ENCODE measurements at places on chromosomes 11 and 22. TPM values are rescaled to one million over a fixed set of nuclear protein-coding genes. Genes with fewer than 3 reads are reported as not detected.

GRCh38 chr11:106451228-106451922, 373.9 kb downstream of the AASDHPPT start:
- no peak for DNase-seq

CASP1 gene
- 3.5 TPM for total RNA-seq

POTEH gene
- total RNA-seq, result 28.3 TPM

PGA3 gene
- total RNA-seq, result not detected

DNA sequence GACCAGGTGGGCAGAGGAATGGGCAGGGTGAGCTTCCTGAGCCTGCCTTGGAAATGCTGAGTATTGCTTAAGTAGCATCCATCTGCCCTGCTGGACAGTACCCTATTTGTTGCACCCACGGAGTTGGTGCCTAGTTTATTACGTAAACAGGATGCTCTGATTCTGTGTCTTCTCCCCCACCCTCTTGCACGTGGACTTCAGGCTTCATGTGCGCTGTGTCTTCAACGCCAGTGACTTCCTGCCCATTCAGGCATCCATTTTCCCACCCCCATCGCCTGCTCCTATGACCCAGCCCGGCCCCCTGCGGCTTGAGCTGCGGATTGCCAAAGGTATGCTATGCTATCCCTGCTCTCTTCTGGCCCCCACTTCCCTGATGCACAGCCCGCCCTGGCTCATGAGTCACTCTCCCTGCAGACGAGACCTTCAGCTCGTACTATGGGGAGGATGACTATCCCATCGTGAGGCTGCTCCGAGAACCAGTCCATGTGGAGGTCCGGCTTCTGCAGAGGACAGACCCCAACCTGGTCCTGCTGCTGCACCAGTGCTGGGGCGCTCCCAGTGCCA, 5.7 kb downstream of the ZP1 start:
- DNase-seq, result no peak

DNA sequence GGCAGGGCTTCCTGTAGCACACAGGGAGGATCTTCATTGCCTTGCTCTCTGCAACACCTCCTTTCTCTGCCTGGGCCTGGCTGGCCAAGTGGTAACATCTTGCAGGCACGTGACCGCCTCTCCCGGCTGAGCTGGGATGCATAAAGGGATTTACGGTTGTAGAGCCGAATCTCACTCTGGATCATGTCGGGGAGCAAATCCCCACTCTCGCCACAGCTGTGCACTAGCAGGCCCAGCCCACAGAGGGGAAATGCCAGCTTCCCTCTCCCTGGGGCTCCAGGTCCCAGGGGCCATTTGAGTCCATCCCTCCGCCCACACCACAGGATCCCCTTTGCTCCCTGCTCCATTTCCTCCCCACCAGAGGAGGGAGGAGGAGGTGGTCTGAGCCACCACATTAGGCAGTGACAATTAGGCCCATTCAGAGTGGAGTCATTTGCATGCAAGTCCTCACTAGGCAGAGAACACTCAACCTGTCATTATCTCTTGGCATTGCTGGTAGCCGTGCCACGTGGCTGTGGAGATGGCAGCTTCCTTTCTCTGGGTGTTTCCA, 196.7 kb downstream of the DSCAML1 start:
- no peak for DNase-seq

DNA sequence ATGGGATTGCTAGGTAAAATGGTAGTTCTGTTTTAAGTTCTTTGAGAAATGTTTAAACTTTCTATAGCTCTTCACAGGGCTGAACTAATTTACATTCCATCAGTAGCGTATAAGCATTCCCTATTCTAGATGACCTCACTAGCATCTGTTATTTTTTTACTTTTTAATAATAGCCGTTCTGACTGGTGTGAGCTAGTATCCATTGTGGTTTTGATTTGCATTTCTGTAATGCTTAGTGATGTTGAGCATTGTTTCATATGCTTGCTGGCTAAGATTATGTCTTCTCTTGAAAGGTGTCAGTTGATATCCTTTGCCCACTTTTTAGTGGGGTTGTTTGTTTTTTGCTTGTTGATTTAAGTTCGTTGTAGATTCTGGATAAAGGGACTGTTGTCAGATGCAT, 35.9 kb downstream of the MMP27 start:
- DNase-seq, result no peak

DNA sequence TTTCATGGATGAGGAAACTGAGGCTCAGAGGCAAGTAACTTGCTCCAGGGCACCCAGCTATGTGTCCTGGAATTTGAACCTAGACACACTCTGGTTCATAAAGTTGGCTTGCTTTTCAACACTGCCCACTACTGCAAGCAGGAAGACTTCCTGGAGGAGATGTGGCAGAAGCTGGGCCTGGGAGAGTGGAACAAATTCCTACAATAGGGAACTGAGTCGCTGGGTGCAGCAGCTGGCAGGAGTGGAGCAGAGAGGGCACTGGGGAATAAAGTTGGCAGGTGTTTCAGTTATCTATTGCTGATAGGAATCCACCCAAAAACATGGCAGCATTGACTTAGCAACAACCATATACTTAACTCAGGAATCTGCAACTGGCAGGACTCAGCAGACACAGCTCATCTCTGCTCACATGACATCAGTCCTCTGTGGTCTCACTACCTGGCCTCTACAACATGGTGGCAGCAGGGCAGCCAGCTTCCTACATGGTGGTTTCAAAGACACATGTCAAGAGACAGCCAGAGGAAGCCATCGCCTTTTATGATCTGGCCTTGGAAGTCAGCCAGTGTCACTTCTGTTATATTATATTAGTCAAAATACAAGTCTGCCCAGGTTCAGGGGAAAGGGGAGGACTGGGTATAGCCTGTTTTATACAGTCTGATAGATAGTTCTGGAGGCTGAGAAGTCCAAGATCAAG, 10.6 kb upstream of the CARD10 start:
- DNase-seq, result peak; percentile 42
